ENCODE measurements at places on chromosomes 3 and 15.

- DNase-seq: peak; percentile 53
These were observed 168.9 kb downstream of the KLHL25 start for GRCh38 chr15:85625856-85626255.

DNA sequence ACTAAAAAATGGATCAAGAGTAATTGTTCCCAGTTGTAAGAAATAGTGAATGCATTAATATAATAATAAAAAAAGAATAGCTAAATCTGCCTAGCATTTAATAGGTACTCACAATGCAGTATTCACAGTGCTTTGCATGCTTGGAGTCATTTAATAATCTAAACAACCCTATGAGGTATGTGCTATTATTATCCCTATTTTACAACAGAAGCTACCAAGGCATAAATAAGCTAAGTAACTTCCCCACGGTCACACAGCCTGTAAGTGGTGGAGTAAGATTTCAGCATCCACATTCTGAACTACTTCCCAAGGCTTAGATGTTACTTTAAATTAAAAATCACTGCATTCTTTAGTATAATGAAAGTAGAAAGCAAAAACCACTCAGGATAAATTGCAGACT lies 102.9 kb downstream of the PLCH1 start:
- no peak for DNase-seq

DNA sequence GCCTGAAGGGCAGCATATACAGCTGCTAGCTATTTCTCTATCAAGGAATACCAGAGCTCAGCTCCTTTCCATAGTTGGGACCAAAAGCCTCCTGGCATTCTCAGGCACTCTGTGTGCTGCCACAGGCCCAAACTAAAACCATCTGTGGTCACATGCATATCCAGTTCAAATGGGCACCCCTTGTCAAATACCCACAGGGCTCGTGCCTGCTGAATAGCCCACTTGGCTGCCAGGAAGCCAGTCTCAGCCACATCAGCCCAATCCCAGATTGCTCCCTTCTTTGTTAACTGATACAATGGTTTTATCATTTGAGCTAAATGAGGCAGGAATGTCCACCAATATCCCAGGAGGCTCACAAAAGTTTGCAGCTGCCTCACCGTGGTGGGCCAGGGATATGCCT lies 13.9 kb downstream of the CCRL2 start:
- no peak for DNase-seq

DNA sequence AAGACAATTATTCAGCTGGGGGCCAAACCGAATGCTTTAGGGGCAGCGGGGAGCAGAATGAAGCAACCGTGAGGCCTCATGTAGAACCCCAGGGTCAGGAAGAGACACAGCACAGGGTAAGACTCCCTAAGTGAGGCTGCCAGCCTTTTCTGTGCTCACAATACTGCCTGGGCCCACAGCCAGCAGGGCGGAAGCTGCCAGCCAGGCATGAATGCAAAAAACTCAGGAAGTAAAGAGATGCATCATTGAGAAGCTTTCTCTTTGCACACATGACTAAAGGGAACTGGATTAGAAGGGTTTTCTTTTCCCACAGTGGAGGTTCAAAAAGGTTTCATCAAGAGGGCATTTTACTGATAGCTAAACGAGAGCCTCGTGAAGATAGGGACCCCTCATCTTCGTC lies 33.3 kb downstream of the CA12 start:
- no peak for DNase-seq

- DNase-seq: no peak
These were observed 33.5 kb downstream of the RAB6B start for GRCh38 chr3:133862161-133862560.

DNA sequence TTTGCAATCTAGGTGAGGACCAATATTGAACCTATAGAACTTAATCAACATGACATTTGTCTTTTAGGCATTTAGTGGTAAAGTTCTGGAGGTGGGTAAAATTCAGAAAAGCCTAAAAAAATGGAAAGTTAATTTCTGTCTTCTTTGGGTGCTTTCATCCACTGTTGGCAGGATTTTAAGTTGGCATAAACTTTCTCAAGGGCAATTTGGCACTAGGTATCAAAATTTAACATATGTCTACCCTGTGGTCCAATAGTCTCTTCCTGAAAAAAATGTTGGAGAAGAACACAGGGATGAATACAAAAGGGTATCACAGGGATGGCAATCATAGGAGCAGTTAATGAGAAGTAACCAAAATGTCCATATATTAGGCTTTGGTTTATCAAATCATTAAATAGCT lies 227.0 kb upstream of the WNT5A start:
- no peak for DNase-seq

- no peak for DNase-seq
These were observed 6.6 kb downstream of the TMEM212 start for GRCh38 chr3:171849617-171850319.

GRCh38 chr15:80163217-80163616 lies 10.4 kb downstream of the FAH start:
- no peak for DNase-seq

- no peak for DNase-seq
These were observed 304.5 kb downstream of the OTOL1 start for GRCh38 chr3:161800985-161801559.

GRCh38 chr3:172595664-172596393 lies 72.6 kb upstream of the TNFSF10 start:
- DNase-seq: no peak

GRCh38 chr15:44308415-44308814 lies 19.9 kb downstream of the GOLM2 start:
- DNase-seq: no peak

DNA sequence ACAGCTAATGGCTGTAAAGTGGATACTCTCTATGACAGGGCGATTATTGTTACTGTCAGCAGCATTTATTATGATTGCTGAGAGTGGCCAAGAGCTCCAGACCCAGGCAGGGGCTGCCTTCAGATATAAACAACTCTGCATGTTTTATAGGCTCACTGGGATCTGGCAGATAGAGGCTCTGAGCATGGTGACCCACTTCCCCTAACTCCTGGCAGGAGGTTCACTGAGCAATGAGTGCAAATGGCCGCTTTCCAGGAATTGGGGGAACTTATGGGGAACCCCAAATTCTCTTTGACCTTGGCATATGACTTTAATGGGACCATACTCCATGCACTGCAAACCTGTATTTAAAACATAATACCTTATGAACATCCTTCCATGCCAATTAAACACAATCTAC lies 59.0 kb downstream of the SCN5A start:
- no peak for DNase-seq

DNA sequence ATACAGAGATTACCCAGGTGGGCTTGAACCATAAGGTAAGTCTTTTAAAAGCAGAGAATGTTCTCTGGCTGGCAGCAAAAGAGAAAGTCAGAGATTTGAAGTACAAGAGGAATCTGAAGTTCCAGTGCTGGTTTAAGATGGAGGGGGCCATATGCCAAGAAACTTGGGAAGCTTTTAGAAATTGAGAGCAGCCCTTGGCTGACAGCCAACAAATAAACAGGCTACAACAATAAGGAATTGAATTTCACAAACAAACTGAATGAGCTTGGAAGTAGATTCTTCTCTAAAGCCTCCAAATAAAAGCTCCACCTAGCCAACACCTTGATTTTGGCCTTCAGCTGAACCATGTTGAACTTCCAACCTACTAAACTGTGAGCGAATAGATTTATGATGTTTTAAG lies 85.7 kb downstream of the TRIM42 start:
- DNase-seq: no peak

- DNase-seq: no peak
These were observed 26.6 kb upstream of the FAN1 start for GRCh38 chr15:30877070-30877469.

- no peak for DNase-seq
These were observed 14.1 kb upstream of the HRH1 start for GRCh38 chr3:11140030-11140712.

DNA sequence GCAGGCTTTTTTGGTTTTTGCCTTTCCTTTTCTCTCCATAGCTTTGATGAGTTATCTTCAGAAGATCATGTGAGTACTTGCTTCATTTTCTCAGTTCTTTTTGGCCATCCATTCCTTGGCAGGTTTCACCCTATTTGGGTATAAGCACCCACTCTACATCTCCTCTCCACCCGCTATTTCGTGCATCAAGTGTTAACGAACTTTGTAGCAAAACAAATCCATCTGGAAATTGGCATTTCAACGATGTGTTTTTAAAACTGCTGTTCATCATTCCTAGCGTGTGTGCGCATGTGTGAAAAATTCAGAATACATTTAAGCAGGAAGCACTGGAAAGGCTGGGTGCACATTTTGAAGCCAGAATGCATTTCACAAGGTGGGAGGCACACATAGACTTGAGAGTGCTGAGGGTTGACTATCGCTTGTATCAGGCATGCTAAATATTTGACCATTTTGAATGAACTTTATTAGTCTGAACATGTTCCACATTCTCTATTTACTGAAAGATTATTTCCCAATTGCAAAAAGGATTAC lies 89.7 kb upstream of the FHIT start:
- no peak for DNase-seq

DNA sequence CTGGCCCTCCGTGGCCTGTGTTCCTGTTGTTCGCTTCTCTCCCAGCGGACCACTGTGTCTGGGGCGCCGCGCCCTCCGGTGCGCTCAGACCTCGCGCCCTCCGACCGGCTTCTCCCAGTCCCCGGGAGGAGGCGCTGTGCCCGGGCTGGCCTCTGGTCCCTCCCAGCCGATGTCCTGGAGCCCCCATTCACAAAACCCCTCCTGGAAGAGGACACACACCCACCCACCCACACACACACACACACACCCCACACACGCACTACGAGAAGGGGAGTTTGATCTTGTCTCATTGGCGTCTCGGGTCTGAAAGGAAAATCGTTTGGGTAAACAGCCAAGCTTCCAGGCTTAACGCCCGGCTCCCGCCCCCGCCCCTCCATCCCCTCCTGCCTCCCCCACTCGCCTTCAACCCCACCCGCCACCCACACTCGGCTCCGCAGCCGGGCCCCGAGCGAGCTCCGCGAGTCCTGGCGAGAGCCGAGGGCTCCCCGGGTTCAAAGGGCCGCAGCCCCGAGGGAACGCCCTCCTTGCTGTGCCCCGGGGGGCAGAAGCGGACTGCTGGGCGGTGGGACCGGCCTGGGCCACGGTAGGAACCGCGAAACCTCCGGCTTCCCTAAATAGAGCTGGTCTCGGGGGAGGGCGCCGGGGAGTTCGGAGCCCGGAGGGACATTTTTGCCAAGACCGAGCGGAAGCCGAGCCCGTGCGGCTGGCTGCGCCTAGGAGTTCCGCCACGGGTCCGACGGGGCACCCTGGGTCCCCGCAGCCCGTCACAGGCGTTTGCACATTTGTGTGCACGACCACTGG lies 23.6 kb downstream of the NR2F2 start:
- no peak for DNase-seq

DNA sequence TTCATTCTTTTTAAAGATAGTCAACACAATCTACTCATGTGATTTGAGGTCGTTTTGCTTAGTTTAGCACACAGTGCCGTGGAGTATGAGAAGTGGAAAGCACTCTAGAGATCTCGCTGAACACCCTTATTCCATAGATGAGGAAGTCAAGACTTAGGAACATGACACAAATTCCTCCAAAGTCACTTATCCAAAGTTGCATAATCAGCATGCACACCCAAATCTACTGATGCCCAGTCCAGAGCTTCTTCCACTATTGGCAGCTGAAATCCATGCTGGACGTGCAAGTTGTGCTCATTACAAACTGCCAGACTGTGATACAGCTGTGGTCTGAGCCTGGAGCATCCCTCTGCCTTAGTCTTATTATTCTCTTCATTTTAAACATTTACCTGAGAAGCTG lies 83.5 kb upstream of the ZNF280D start:
- no peak for DNase-seq

DNA sequence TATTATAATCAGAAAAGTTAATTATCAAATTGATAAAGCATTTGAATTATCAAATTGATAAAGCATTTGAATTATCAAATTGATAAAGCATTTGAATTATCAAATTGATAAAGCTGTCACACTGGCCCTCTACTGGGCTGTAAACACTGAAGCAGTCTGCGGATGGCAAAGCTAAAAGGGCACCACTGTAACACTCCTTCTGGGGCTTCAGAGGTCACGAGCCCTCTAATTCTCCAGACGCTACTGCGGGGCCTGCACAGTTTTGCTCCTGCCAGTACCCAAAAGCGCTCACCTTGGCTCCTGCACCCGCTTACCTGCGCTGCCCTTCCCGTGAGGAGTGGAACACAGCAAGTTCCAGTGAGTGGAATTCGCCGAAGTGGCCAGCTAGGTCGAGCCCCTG lies 409.0 kb upstream of the KCNMB2 start:
- DNase-seq: no peak

GRCh38 chr3:38605981-38606380 lies 43.5 kb downstream of the SCN5A start:
- DNase-seq: no peak

- DNase-seq: no peak
These were observed 1.1 kb downstream of the PLXND1 start for GRCh38 chr3:129605203-129605921.

DNA sequence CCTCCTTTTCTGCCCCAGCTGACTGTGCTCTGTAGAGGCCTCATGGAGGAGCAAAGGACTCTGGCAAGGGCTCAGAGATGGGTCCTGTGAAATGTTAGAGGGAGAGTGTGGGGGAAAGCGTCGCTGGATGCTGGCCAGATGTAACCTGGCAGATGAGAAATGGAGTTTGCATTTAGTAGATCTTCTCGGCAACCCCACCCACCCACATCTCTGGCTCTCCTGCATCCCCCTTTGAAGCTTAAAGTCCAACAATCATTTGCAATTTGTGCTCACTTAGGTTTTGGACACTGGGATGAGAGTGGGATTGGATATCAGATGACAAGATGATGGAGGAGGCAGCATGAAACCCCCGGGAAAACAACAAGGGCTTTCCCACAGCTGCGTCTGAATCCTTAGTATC lies 523.6 kb upstream of the MCTP2 start:
- DNase-seq: no peak

- no peak for DNase-seq
These were observed 9.5 kb downstream of the PLAAT1 start for GRCh38 chr3:193250492-193250891.

All from NK-92 treated with Interleukin-12 subunit alpha and Interleukin-12 subunit beta, amount 100 ng/mL, for 24 hours (cell line).